ENCODE measurements at places on chromosomes 5 and 9.

GRCh38 chr5:36957953-36958537 is 81.5 kb downstream of the NIPBL start:
- DNase-seq = no peak

GRCh38 chr5:110545716-110546115 is 180.8 kb downstream of the TMEM232 start:
- no peak for DNase-seq

- no peak for DNase-seq
Observed at GRCh38 chr5:65366655-65367054, 115.1 kb downstream of the ADAMTS6 start.

DNA sequence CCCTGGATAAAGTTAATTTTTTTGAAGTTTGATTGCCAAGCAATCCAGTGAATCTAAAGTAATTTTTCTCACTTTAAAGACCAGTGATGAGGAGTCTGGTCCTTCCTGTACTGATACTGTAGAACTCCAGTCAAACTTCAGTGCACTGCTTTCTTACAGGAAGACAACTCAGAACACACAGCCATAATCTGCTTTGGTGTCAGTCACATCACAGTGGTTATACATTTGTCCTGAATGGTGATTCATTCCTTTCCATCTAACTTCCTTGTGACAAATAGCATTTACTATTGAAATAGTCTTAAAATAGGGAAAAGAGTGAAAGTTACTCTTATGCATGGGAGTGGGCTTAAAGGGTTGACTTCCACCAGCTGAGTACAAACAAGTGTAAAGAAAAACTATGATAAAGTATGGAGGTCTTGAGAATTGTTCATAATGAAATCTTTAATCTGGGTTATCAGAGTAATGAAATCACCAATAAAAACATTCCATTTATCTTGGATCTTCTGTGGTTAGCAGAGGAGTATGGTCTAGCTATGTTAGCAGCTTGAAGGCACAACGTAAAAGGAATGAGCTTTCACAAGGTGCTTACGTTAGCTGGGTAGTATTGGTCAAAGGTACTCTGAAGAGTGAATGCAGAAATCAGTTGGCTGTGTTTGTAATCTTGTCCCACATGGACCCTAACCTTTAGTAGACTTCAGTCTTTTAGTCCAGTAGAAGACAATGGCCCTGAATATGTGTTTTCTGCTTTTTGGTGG is 41.5 kb downstream of the DCP2 start:
- no peak for DNase-seq

DNA sequence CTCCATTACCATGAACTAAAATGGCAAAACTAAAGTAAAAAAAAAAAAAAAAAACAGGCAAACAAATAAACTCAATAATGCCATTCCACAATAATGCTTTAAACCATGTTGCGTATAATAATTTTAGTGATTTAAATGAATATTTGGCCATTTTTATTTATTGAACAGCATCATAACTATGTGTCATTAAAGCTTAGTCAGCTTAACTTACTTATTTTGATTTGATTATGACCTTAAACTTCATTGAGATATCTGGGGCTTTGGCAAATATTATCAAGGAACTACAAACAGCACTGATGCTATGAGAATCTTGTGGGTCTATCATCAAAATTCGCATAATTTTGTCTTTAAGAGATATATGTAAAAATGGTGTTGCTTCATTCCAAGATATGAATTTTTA is 1610.3 kb upstream of the NUDT12 start:
- DNase-seq = no peak

- no peak for DNase-seq
Observed at GRCh38 chr9:37984672-37985611, 81.0 kb upstream of the SLC25A51 start.

GRCh38 chr5:58106754-58107410 is 353.0 kb downstream of the PLK2 start:
- no peak for DNase-seq

DNA sequence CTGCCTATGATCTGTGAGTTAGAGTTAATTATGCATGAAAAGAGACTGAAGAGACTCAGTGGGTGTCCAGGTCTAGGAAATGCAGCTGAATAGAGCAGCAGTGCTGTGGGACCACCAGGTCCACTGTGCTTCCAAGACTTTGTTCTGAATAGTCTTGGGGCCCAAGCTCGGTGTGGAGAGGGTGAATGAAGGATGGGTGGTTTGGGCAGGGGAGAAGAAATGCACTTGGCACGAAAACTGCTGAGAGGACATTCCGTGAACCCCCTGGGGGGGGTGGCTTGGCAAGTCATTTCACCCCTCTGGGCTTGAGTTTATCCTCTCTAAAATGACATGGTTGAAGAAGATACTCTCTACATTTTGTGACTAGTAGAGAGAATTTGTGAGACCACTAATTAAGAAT is 36.0 kb upstream of the GOLPH3 start:
- DNase-seq = no peak

GRCh38 chr9:28587052-28587451 is 1013.8 kb upstream of the C9orf72 start:
- no peak for DNase-seq

- no peak for DNase-seq
Observed at GRCh38 chr9:38243993-38244392, 148.5 kb upstream of the ALDH1B1 start.

- DNase-seq = no peak
Observed at GRCh38 chr9:15670246-15670645, 117.4 kb downstream of the CCDC171 start.

DNA sequence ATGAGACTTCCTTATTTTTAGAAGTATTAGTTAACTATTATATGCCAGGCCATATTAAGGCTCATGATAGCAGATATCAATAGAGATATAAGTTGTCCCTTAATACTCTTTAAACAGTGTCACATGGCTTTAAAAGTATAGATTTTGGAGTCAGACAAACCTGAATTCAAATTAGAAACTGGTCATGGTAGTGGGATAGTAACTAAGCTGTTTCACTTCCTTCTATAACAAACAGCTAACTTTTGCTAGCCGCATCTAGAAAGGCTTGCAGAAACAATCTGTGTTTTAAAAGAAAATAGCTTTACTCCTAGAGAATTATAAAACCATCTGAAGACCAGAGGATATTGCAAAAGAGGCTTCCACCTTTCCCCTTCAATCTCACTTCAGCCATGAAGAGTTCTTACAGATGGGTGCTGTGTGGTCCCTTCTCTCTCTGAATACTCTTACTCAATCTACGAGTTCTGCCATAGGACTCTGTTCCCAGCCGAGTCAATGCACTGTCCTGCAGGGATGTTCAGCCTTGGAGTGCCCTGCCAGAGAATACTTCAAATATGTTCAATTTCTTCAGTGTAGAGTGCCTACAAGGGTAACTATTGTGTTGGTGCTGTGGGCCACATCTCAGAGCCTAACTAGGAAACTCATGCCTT is 810.2 kb downstream of the EFNA5 start:
- DNase-seq = no peak

DNA sequence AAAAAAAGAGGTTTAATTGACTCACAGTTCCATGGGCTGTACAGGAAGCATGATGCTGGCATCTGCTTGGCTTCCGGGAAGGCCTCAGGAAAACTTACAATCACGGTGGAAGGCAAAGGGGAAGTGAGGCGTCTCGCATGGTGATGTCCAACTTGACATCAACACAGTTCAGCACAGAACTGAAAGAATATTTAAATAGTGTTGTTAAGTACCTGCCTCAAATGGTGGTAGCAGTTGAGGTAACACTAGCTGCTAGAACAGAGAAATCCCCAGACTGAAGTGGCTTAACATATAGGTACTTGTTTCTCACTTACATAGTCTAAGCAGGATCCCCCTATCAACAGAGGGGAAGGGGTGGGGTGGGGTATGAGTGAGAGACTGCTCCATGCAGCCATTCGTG is 141.6 kb downstream of the DROSHA start:
- DNase-seq = no peak

GRCh38 chr9:76810377-76810957 is 46.2 kb downstream of the PCA3 start:
- DNase-seq = peak; percentile 73

- no peak for DNase-seq
Observed at GRCh38 chr5:171538681-171539080, 119.2 kb downstream of the FGF18 start.

GRCh38 chr5:26034813-26035212 is 1003.6 kb downstream of the CDH9 start:
- no peak for DNase-seq

Data from G401 (cell line).